ENCODE measurements at places on chromosomes 3 and 15.

GRCh38 chr3:71694358-71694999 lies 30.7 kb downstream of the EIF4E3 start:
- DNase-seq, result no peak

DNA sequence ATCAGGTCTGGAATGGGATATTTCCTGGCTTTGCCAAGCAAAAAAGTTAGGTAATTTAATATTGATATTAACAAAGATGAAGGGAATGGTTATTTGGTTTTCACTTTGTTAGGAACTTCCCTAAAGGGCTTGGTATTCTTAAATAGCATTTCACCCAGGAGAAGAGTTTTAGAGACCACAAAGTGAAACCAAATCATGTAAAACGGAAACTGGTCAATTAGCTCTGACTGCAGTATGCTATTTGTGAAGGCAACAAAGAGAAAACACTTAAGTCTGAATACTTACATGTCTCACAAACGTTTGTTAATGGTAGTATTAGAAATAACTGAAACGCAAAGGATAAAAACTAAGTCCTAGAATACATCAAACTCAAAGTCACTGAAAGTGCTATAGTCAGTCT lies 32.4 kb upstream of the SETMAR start:
- DNase-seq, result no peak

DNA sequence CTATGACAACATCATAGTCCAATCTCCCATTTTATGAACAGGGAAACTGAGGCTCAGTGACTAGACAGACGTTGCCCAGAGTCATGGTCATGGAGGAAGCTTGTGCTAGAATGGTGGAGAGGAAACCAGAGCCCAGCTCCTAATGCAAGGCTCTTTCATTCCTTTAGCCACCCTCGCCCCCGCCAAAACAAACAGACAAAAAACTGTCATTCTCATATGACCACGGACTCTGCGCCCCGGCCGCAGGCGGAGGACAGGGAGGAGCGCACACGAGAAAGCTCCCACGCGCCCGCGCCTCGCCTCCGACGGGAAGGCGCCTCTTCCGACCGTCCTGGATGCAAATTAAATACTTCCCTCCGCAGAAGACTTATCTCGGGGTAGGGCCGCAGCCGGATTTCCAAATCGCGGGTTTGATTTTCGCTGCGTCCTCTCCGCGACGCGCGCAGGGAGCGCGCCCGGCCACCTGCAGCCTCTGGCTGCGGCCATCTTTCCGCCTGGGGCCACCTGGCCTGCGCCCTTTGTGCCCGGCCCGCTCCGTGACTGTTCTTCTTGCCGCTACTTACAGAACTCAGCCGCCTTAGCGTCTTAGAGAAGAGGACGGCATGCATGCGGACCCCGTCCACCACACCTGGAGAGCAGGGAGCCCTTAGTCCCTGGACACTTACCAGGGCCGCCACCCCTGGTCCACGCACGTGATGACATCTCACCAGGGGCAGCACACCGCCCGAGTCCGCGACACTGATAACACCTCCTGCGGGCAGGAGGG lies 670 bp upstream of the ATP13A3 start:
- DNase-seq, result no peak

DNA sequence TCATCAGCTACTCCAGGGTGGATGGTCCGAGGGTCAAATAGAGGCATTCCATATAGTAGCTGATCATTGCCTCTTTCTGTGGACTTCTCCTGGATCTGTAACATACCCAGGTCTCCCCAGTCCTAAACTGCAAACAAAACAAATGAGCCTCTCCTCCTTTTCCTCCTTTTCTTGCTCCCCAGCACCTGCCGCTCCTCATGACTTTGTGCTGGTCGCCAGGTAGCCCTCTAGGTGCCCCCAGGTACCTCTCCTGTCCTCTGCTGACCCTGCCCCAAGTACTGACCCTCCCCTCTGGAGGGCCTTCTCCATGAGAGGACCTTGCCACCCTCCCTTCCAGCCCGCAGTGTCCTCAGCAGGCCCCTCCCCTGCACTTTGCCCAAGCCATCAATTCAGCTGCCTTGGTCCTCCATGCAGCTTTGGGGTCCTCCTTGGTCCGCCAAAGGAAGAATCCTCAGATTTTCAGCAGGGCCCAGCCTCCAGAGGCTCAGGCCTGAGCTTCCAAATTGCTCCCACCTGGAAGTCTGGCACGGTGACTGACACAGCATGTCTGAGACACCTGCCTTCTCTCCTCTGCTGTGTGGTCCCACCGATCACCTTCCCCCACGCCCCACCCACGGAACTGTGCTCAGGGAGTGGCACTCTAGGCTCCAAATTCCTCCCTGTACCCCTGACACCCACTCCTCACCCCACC lies 111.0 kb downstream of the LRRK1 start:
- no peak for DNase-seq

GRCh38 chr3:8840556-8840955 lies 71.1 kb upstream of the OXTR start:
- DNase-seq, result no peak

DNA sequence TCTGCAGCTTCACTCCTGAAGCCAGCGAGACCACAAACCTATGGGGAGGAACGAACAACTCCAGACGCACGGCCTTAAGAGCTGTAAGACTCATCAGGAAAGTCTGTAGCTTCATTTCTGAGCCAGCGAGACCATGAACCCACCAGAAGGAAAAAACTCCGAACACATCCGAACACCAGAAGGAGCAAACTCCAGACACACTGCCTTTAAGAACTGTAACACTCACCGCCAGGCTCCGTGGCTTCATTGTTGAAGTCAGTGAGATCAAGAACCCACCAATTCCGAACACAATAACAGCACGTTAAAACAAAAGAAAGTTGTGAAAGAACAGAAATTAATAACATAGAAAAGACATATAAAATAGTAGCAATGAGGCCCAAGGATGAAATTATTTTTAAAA lies 300.5 kb upstream of the MDFIC2 start:
- no peak for DNase-seq

GRCh38 chr3:112302150-112302830 lies 8.3 kb upstream of the SLC9C1 start:
- no peak for DNase-seq

DNA sequence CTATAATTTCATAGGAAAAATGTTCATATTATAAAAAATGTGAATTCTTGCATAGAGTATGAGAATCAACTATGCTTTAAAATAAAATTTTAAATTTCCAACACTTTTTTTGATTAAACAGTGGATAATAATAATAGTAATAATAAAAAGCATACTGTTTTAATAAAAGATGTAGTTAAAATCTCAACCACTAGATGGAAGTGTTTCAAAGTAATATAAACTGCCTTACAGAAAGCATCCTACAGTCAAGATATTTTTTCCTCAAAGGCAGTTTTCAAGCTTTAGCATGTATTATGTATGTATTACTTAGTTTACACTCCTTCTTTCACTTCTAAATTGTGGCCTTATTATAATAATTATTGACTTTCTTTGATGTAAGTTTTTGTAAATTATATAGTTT lies 217.5 kb downstream of the CHL1 start:
- DNase-seq, result no peak

DNA sequence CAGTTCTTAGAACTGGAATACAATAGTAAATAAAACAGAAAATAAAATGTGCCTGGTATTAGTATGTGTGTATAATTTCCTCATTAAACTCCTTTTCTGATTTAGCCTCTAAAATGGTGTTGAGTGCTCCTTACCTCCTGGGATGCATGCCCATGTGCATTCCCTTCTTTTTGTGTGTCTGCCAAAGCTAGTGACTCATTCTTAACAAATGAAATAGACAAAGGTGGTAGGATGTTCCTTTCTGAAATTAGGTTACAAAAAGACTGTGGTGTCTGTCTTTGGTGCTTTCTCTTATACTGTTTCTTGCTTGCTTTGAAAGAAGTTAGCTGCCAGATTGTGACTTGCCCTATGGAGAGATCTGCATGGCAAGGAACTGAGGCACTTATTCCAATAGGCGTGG lies 623.7 kb downstream of the GRM7 start:
- DNase-seq, result no peak

- no peak for DNase-seq
Observed at GRCh38 chr3:102512734-102513504, 78.1 kb downstream of the ZPLD1 start.

- DNase-seq, result no peak
Observed at GRCh38 chr15:75208501-75209288, 7.0 kb downstream of the C15orf39 start.

DNA sequence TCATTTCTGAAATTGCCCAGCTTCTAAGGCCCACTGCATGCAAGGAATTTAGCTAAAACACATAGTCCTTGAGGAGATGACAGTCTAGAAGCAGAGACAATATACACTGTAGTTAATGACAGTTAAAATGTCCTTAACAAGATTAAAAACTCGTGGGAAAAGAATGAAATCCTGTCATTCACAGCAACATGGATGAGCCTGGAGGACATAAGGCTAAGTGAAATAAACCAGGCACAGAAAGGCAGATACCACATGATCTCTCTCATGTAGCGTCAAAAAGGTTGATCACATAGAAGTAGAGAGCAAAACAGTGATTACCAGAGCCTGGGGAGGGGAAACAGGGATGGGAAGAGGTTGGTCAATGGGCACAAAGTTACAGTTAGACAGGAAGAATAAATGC lies 36.3 kb upstream of the GOLGA8J start:
- no peak for DNase-seq

DNA sequence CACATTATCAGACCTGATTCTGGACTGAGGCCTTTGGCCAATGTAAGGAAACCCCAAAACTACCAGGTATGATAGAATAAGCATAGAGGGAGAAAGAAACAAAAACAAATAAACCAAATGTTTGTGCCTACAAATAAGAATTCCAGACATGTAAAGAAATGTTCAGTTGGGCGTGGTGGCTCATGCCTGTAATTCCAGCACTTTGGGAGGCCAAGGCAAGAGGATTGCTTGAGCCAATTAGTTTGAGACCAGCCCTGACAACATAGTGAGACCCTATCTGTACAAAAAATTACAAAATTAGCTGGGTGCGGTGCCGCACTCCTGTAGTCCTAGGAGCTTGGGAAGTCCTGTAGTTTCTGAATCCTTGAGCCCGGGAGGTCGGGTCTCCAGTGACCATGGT lies 13.0 kb downstream of the TMEM202 start:
- DNase-seq, result no peak

DNA sequence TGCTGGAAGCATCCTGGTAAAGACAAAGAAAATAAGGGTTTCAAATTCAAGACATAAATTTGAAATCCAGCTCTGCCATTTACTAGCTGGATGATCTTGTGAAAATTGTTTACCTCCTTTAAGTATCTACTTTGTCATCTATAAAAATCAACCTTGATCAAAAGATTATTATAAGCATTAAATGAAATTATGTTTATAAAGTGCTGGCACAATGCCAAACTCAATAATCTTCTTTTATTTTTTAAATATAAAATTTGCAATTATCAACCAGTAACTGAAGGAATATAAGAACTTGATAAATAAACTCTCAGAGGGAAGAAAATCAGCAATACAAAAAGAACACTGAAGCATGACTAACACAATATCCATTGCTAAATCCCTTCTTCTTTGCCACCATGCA lies 25.8 kb downstream of the C3orf33 start:
- DNase-seq, result no peak

GRCh38 chr3:107387555-107387954 lies 10.3 kb downstream of the CCDC54 start:
- DNase-seq, result no peak

- no peak for DNase-seq
Observed at GRCh38 chr15:49045751-49046219, 461 bp downstream of the SECISBP2L start.

DNA sequence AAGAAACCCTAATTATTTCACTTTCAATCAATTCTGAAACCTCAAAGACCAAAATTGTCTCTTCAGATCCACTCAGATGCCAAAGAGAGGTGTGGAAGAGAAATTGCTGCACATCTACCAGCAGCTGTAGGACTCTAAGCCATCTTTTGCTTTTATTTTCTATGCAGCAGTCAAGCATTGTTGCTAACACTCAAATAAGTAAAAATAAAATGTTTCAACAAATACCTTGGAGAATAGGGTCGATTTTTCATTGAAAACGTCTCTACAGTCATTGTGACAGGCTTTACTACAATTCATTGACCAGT lies 66.4 kb upstream of the CFAP20DC start:
- DNase-seq, result no peak

GRCh38 chr3:64716110-64716710 lies 28.4 kb upstream of the ADAMTS9 start:
- DNase-seq, result no peak

- no peak for DNase-seq
Observed at GRCh38 chr15:69462030-69462492, 9.4 kb downstream of the RPLP1 start.

- DNase-seq, result no peak
Observed at GRCh38 chr15:29376590-29376989, 107.0 kb upstream of the NSMCE3 start.

- DNase-seq, result no peak
Observed at GRCh38 chr15:62524848-62525247, 359.8 kb upstream of the C2CD4B start.

DNA sequence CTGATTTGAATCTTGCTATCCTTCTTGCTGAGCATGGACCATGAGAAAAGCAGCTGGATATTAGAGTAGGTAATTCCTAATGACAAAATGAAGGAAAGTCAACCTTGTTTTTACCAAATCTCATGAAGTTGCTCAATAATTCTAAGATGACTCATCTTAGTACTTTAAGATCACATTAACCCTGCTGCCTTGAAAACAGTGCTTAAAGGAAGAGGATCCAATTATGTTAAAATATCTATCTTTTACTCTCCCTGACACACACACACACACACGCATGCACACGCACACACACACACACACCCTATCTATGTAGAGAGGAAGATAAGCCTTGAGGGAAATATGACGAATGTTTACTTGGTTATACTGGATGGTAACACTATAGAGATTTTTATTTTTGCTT lies 16.0 kb upstream of the MYO1E start:
- no peak for DNase-seq

- no peak for DNase-seq
Observed at GRCh38 chr3:126102530-126102951, 18.6 kb upstream of the SLC41A3 start.

- DNase-seq, result no peak
Observed at GRCh38 chr3:193846569-193846968, 253.6 kb downstream of the OPA1 start.

GRCh38 chr3:27720899-27721716 lies 1.0 kb downstream of the EOMES start:
- no peak for DNase-seq

GRCh38 chr3:6989608-6990291 lies 128.8 kb downstream of the GRM7 start:
- no peak for DNase-seq

- no peak for DNase-seq
Observed at GRCh38 chr3:64593350-64593749, 94.5 kb downstream of the ADAMTS9 start.

GRCh38 chr15:20645956-20646355 lies 104.4 kb upstream of the GOLGA6L6 start:
- no peak for DNase-seq

DNA sequence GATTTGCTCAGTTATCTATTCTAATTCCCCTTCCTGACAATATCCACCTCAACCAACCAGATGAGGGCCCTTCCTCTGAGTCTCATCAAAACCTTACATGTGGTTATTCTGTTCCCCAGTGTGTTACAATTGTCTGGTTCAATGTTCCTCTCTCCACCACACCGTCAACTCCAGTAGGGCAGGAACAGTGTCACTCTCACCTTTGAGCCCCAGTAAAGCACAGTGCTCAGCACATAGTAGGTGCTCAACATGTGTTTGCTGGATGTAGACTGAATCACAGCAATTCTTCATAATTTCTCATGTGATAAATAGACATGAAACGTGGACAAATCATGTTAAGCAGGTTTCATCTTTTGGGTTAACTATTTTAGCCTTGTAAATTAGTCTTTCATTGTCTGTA lies 103.0 kb upstream of the EIF1B start:
- no peak for DNase-seq

- DNase-seq, result no peak
Observed at GRCh38 chr3:193033226-193033780, 115.6 kb upstream of the MB21D2 start.

All from stimulated activated CD4-positive, alpha-beta T cell treated with anti-CD3 and anti-CD28 coated beads, Interleukin-1b, Interleukin-23, amount 100 ng/mL, for 1 hour (primary cell).